Daoy (cell line): ENCODE measurements at places on chromosomes 2 and 18.
A peak's percentile ranks its signal among the peaks of the same experiment; 100 is the strongest.

DNA sequence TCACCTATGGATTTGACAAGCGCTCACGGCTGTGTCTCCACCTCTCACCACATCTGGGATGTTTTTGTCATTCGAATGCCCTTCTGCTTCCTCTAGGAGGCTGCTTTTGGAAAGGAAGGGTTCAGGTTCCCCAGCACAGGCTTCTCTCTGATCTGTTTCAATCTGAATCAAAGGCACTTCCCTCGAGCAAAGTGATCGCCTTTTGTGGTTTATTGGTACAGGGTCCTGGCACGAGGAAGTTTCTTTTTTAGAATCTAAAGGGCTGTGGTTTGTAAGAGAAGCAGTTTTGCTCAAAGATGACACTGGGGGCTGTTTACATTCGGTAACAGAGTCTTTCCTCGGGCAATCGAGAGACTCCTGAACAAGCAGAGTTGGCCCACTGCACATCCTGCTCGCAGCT is 145.0 kb downstream of the DAW1 start:
- DNase-seq = no peak

- no peak for DNase-seq
Measured at GRCh38 chr18:45634454-45634853, 19.2 kb downstream of the SLC14A2 start.

DNA sequence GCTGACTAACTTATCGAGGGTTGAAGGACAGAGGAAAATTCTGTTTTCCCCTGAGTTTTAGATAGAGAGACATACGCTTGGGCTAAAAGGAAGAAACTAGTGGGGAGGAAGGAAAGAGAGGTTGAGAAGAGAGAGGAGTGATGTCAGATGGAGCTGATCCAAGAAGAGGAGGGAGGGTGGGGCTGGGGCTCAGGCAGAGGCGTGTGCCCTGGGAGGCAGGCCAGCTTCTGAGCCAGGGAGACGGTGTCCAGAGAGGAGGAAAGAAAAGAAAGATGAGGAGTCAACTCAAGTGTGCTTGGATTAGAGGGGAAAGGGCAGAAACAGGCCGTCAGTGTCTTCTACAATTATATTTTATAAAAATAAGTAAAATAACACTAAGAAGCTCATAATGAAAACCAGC is 56.2 kb downstream of the EMILIN2 start:
- DNase-seq = peak; percentile 42

DNA sequence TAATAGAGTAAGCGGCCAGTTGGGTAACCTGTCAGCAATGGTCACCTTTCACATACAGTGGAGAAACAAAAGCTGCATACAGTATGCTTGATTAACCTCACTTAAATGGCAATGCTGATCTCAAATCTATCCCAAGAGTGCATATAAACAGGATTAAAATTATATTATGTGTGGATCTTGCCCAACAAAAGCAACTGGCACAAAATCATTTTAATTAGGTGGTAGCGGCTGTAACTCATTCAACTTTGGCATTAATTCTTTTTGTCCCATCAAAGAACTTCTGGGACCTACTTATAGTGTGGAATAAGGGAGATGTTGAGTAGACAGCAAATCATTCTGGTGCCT is 167.8 kb upstream of the VRK2 start:
- no peak for DNase-seq

DNA sequence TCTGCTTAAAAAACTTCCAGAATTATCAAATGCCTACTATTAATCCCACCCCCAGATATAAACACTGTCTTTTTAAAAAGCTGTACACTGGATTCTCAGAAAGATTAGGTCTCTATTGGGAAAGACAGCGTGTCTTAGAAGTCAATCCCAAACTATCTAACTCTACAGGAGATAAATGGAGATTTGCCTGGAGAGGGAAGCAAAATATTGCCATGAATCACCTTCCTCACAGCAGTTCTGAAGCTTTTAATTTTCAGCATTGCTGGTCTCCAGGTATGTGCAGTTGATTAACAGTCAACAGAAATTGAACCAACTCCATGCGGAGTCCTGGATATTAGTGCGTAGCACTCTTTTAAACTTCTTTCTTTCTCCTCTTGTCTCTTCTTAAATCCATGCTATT is 122.2 kb downstream of the DSC3 start:
- DNase-seq = no peak

GRCh38 chr2:176826984-176827668 is 385.5 kb upstream of the HNRNPA3 start:
- DNase-seq = no peak

DNA sequence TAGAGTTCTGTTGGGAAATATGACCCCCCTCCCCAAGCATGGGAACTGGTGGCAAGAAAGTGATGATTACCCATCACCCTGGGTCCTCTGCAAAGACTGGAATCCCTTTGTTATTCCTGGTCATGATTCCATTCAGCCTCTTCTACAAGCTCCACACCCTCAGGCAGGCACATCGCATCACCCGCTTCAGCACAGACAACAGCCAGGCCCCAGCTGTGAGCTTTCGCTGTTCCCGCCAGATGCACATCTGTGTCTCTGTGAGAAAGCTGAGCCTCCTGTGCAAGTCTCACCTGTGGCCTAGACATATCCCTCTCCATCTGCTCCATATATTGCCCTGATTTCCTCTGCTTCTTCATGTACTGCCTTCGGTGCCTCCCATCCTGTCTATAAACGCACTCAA is 368.0 kb upstream of the RAB6C start:
- DNase-seq = no peak

- DNase-seq = no peak
Measured at GRCh38 chr2:77649856-77650255, 127.7 kb upstream of the LRRTM4 start.

DNA sequence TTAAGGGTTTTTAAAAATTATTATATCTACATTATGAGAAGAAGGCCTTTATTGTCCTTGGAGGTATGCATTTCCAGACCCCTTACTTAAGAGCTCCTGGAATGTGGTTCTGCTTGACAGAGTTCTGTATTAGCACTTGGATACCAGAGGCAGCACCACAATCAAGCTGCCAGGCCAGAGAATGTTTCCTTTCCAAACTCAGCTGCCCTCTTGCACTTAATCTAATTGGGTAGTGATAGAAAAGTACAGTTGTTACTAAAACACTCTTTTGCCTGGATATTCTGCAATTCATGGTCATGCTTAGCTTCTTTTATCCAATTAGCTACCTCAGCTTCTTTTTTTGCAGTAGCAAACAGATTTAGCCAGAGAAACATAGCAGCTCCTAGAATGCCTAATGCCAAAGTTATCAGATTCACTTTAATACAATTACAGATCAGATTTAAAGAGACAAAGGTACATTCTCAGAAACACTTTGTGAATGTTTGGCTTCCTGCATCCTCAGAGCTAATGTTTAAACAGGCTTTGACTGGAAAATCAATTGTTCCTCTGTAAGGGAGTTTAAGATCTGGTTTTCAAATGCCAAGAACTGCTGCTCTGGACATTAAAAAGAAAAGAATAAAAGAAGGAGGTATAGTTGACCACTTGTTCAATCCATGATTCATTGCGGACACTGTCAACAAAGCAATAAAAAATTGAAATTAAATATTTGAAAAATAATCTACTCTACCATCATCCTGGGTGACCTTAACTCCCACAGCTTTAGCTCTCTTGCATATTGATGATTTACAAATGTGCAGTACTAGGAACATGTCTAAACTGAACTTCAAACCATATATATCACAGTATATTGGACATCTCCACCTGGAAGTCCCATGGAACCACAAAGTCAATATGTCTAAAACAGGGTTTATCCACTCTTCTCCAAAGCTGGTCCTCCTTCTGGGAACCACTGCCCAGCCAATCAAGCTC is 12.8 kb downstream of the NOSTRIN start:
- DNase-seq = no peak

DNA sequence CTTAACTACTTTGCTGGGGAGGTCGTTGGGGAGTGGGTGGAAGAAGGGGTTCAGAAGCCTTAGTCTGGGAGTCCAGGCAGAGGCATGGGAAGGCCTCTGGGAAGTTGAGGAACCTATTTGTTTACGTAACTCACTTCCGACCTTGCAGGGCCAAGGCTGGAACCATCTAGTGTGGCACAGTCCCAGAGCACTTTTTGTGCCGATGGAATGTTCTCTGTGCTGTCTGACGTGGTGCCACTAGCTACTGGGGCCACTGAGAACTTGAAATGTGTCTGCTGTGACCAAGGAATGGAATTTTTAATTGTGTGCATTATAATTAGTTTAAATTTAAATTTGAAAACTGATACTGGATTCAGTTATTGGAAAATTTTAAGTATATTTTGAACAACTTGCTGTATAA is 139.7 kb downstream of the FAM161A start:
- no peak for DNase-seq

DNA sequence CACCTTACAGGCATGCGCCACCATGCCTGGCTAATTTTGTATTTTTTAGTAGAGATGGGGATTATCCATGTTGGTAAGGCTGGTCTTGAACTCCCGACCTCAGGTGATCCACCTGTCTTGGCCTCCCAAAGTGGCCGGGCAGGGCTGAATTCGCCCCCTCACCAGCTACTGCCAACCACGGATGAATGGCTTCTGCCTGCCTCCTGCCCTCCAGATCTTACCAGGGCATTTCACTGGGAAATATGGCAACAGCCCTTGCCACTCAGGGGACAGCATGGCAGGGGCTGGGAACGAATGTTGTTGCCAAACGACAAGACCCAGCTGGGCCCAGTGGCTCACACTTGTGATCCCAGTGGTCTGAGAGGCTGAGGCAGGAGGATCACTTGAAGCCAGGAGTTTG is 1.8 kb upstream of the ALPP start:
- no peak for DNase-seq

GRCh38 chr2:145751629-145752028 is 1231.7 kb upstream of the ZEB2 start:
- peak; percentile 59 for DNase-seq

GRCh38 chr2:227411320-227411989 is 23.7 kb upstream of the SCYGR1 start:
- peak; percentile 47 for DNase-seq

- DNase-seq = no peak
Measured at GRCh38 chr2:232829988-232830387, 40.1 kb upstream of the SNORC start.

DNA sequence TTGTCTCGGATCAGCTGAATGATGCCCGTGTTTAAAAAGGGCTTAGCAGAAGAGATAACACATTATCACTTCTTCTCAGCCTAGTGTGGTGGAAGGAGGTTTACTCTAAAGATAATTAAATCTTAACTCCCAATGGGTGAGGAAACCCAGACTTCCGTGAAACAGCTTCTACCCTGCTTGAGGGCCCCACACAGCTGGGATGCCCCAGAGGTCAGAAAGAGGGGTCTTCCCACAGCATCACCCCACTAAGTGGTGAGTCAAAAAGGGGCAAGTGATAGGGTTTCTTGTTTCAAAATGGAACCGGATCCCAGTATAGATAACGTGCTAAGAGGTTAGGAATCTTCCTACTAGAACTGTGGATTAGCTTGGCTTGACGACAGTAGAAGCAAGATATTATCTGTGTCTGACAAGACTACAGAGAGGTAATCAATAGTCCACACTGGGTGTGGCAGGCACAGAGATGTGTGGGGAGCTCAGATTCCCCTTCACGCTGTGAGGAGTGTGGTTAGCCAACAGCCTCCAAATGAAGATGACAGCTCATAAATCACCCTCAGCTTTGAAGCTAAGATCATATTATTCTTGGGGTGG is 129.6 kb upstream of the COPS8 start:
- DNase-seq = no peak
